ENCODE measurements at places on chromosomes 16 and 17.

- DNase-seq, result no peak
These were observed 104.7 kb downstream of the UTP18 start for GRCh38 chr17:51365090-51365489.

DNA sequence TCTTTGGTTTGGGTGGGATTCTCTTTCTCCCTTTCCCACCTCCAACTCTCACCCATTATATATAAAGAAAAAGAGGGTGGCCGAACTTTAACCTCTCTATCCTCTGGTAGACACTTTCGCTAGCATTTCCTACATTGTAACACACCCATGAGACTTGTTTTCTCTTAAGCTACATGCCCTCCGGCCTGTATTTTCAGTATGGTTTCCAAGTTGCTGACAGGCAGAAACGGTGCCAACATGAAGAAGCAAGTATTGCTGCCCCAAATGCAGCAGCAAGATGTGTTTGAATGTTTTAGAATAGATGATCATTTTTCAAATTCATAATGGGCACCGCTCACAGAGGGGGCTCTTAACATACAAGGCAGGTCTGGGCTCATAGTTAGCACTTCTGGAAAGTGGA, 18.7 kb upstream of the CYB5B start:
- no peak for DNase-seq

DNA sequence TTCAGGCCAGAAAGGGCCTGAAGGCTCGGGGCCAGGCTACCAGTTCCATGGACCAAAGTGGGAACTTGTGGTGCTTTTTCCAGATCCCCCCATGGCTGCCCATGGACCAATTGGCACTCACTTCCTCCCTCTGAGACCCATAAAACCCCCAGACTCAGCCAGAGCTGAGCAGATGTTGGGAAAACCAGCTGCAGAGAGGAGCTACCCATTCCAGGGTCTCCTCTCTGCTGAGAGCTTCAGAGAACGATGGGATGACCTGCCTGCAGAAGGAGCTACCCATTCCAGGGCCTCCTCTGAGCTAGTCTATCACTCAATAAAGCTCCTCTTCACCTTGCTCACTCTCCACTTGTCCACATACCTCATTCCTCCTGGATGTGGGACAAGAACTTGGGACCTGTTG, 52.2 kb upstream of the MED9 start:
- DNase-seq, result no peak

DNA sequence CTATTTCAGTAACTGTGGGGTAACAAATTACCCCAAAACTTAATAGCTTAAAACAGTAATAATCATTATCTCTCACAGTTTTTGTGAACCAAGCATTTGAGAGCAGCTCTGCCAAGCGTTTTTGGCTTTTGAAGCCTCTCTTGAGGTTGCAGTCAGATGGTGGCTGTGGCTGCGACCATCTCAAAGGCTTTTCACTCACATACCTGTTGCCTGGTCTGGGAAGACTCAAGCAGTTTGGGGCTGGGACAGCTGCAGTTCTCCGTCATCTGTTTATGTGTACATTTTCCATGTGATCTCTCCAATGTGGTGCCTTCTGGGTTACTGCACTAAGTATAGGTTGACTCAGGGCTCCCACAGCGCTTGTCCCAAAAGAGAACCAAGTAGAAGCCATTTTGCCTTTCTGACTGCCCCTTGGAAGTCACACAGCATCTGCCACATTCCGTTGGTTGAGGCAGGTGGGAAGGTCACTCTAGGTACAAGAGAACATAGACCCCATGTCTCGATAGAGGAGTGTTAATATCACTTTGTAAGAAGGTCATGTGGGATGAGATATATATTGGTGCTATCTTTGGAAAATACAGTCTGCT, 49.6 kb downstream of the LDHD start:
- DNase-seq, result no peak

GRCh38 chr17:76575570-76575969, 10.1 kb downstream of the ST6GALNAC2 start:
- DNase-seq, result no peak

GRCh38 chr17:44005527-44006271, 1.3 kb downstream of the NAGS start:
- no peak for DNase-seq

DNA sequence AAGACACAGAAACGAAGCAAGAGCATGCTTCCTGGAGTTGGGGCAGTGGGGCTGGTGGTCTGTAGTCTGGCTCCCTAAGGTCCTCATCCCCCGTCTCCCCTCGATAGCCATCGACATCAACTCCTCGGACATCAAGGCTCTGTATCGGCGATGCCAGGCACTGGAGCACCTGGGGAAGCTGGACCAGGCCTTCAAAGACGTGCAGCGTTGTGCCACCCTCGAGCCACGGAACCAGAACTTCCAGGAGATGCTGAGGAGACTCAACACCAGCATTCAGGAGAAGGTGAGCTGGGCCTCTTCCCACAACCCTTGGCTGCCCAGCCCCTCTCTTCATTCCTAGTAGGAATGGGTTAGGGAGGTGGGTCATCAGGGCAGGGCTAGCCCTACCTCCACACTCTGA, 2.3 kb downstream of the UNC45B start:
- no peak for DNase-seq

DNA sequence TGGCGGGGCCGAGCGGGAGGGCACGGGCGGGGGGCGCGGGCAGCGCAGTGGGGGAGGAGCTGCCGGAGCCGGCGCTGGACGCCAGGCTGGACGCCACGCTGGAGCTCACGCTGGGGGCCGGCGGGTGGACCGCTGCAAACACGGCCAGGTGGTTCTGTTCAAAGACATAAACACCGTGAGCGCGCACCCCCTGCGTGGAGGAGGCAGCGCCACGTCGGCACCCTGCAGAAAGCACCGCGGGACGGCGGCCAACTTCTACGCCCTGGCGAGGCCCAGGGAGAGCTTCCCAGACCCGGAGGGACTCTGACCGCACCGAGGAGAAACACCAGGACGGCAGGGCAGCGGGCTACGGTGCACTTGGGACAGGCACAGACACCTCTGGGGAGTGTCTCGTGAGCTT, 29.3 kb downstream of the UNKL start:
- no peak for DNase-seq

DNA sequence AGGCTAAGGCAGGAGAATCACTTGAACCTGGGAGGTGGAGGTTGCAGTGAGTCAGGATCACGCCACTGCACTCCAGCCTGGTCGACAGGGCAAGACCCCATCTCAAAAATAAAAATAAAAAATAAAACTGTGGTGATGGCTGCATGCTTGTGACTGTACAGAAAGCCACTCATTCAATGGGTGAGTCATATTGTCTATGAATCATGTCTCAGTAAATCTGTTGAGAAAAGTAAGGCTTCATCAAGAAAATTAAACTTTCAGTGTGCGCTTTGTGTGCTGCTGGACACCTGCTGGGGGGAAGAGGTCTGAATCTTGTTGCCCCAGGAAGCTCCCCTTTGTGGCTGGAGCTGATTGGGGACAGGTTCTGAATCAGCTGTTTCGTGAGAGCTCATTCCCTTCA, 11.3 kb downstream of the NUBP1 start:
- DNase-seq, result no peak

DNA sequence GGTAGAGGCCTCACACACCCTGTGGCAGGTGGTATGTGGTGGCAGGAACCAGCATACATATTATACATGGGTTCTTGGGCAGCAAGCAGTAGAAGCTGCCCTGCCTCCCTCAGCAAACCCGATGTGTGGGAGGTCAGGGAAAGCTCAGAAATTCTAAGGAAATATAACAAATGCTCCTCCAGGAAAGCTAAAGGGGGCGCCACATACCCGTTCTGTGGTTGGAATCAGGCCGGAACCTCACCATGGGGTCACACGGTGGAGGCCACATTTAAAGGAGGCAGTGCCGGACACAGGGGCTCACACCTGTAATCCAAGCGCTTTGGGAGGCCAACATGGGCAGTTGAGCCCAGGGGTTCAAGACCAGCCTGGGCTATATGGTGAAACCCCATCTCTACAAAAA, 12.4 kb upstream of the KATNB1 start:
- no peak for DNase-seq

DNA sequence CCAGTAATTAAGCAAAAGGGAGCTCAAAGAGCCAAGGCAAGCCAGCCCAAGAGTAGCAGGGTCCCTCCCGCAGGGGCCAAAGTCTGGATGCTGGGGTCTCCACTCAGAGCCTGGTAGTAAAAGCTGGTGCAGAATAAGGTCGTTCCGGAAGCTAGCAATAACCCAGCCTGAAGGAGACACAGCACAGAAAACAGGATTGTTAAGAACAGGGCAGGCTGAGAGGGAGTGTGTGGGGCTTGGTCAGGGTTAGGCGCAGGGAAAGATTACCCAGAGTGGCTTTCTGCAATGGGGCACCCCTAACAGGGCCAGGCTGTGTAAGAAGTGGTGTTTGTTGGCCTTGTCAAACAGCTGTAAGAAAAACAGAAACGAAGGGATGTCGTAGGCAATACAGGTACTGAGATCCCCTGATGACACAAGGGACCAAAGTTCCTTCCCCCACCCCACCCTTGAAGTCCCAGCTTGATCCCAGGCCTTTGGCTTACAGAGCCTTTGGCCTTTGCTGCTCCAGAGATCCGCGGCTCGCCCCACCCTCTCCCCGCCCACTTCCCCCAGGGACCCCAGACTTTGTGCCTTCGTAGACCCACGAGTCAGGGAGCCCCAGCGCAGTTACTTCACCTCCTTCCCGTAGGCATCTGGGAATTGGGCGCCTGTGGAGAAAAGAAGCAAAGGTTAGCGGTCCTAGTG, 712 bp downstream of the TMEM256 start:
- DNase-seq, result peak; percentile 56

DNA sequence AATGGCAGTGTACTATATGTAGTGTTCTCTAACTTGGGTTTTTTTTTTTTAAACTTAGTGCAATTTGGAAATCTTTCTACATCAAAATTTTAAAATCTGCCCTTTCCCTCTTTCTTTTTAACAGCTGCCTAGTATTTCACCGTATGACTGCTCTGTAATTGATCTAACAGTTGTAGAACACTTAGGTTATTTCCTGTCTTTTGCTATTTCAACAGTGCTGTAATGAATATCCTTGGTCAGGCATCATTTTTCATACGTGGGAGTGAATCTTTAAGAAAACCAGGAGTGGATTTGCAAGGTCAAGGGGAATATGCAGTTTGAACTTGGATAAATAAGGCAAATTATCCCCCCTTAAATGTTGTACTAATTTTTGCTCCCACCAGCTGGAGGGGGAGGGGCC, 3.8 kb downstream of the NLRC5 start:
- no peak for DNase-seq

DNA sequence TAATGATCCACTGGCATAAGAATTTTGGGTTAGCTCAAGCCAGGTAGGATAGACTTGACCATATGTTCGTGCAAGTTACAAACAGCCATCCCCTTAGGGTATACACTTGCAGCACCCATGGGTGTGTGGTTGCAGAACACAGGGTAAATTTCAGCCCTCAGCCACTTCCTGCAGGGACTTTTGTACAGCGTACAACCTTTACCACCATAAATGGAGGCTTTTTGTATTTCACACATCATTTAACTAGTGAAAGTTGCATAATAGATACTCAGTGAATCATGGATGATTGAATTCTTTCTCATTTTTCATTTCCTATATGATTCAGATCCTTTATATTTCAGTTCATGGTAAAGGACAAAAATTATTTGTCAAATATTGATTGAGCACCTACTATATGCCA, 473.9 kb downstream of the CDH13 start:
- DNase-seq, result no peak

DNA sequence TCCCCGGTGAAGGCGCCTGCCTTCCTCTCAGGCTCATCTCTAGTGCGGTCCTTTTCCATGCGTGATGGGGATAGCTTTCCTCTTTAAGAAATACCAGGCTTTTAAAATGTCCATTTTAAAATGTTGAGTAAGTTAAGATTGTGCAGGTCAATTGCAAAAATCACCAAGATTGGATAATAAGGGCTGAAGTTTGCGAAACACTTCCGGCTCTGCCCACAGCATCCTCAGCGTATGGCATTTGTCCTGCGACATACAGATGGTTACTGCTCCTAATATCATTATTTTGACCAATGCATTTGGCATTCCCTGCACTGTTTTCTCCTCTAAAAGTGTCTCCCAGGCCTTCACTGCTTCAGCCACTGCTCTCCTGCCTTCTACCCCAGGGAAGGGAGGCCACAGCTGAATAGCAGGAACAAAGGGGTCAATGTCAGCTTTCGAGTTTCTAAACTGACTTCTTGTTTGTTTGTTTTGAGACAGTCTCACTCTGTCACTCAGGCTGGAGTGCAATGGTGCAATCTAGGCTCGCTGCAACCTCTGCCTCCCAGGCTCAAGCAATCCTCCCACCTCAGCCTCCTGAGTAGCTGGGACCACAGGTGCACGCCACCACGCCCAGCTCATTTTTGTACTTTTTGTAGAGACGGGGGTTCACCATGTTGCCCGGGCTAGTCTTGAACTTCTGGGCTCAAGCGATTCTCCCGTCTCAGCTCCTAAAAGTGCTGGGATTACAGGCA, 91.9 kb downstream of the CRISPLD2 start:
- DNase-seq, result no peak

GRCh38 chr17:1490643-1491442, 1.6 kb downstream of the MYO1C start:
- no peak for DNase-seq

- DNase-seq, result no peak
These were observed 15.9 kb upstream of the CYTH1 start for GRCh38 chr17:78797691-78798585.

GRCh38 chr17:78759203-78759968, 22.7 kb downstream of the CYTH1 start:
- DNase-seq, result no peak

DNA sequence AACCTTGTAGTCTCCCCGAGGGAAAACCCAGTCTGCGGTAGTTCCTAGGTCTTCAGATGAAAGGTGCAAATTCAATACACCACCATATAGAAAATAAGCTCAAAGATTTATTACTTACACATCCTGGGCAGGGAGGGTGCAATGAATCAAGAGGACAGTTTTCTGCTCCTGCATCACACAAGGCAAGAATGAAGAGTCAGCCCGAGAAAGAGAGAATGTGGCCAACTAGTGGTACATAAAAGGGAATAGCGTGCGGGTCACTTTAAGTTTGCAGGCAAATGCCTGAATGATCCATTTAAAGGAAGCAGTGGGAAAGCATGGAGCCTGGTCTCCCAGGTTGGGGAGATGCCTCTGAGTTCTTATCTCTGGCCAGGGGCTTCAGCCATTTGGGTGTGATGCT, 403.4 kb downstream of the GRIN2A start:
- DNase-seq, result no peak

DNA sequence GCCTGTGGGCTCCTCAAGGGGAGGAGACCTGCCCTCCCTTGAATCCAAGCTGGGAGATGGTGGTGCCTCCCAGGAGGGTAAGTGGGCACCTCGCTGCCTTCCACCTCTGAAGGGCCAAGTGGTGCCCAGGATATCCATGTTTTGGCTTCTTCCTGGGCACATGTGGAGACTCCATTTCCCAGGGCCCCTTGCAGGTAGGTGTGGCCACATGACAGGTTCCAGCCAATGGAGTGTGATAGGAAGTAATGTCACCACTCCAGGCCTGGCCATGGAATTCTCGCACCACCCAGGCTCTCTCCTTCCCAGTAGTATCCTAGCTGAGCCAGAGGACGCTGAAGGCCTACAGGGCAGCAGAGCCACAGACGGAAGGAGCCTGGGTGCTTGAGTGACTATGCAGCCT, 17.6 kb upstream of the PEMT start:
- DNase-seq, result no peak

GRCh38 chr17:69405096-69405495, 9.4 kb upstream of the MAP2K6 start:
- no peak for DNase-seq

- no peak for DNase-seq
These were observed 117.5 kb downstream of the FTO start for GRCh38 chr16:53821487-53821886.
